Substantia nigra (tissue), 51 donors: ENCODE measurements at places on chromosomes 12 and 14.

DNA sequence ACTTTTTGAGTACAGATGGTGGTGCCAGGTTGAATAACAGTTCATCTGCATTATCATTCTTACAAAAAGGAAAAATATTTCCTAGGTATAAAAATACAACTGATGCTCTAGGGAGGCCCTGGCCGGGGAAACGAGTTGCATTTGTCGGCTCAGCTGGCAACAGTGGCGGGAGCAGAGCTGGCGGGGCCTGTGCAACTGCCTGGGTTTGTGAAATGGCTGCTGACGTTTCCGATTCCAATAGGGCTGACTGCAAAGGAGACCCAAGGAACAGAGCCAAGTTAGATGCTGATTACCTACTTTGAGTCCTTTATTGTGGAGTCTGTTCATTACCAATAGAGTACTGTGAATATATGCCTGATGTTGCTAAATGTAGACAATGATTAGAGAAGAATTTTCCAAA is 25.8 kb upstream of the PHLDA1 start:
- DNase-seq, result no peak

DNA sequence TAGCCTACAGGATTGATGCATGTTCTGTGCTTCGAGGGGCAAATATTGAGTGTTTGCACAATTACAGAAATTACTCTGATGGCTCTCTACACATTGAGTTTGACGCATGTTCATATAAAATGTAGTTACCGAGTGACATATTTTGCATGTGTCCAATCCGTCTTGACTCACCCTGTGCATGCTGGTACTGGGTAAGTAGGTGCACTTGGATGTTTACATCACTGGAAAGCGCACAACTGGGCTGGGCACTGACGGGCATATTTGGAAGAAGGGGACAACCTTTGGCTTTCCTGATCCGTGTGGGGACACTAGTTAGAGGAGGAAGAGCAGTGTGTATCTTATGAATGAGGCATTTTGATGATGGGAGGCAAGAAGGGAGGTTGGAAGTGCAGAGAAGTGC is 4.9 kb upstream of the KRT6A start:
- DNase-seq, result no peak

DNA sequence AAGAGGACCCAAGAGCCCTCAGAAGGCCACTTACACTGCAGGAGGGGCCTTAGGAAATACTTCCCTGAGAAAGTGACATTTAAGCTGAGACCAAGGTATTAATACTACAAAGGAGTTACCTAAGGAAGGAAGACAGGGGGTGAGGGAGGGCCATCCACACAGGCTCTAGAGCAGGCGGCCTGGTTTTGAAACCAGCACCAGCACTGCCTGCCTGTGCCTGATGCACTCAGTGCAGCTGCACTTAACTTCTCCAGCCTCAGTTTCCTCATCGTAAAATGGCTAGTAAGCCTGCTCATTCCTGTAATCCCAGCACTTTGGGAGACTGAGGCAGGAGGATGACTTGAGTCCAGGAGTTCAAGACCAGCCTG is 45.5 kb upstream of the PLEKHG6 start:
- DNase-seq, result no peak

DNA sequence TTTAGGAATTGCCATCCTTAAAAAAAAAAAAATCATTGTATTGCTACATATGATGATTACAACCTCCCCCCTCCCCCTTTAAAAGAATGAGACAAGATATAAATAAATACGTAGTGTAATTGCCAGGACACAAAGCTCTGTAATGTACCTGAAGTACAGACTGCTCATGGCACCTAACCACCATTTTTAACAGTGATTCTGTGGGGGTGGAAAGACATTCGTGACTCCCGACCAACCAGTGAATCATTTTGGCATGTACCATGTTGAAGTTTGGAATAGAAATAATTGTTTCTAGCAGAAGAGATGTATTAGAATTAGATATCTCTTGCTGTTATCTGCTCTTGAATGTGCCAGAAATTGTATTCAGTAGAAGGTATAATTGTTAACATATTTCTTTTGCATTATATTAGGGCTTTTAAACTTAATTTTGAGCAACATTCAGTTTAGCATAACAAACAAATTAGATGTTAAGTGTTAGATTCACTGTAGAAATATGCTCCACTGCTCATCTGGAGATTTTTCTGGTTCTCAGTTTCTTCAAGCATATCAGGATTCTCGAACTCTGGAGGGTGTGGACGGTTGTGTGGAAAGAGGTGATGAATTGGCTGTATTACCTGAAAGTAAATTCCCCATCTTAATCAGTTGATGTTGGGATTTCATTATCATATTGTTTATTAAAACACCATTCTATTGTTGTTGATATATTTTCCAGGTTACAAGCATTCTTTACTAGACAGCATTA is 31.1 kb downstream of the FRS2 start:
- DNase-seq, result no peak

- no peak for DNase-seq
Measured at GRCh38 chr12:124130691-124131591, 157.9 kb downstream of the ZNF664 start.

DNA sequence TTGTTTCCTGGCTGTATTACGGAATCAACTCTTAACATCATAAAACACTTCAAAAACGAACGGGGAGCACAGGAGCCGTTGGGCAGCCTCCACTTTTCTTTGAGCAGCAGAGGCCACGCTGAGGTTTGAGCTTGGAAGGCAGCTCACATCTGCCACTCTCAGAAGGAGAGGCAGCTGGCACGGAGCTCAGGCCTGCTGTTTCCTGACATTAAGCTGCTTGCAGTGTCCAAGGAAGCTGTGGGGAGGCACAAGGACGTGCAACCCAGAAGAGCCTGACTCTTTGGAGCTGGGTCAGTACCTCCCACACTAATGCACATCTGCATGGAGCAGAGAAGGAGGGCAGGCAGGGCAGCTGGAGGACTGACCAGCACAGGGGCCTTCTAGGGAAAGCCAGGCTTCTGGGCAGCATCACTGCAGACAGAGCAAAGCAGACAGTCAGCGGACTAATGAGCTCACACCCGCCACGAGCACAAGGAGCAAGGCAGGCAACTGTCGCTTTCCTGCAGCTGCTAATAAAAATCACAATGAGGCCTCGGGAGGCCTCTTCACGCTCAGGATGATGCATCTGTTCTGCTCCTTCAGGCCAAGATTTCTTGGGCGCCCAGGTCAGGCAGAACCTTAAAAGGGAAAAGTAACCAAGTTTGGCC is 211.1 kb downstream of the GLT1D1 start:
- DNase-seq, result no peak
